ENCODE measurements at places on chromosomes 3 and 15.
A peak's percentile ranks its signal among the peaks of the same experiment; 100 is the strongest.

DNA sequence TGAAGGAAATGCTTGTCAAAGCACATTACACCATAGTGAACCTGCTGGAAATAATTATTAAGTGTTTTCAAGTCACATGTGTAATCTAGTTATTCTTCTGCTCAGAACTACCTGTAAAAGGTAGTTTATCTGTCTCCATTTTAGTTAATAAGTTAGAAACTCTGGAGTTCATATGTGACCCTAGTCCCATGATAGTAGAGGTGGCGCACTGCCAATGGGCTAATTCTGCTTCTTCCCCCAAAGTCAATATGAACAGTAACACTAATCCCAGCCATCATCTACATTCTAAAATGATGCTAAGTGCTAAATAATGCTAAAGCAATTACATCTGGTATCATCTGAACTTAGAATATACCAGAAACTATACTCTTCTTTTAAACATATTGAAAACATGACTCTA is 361.0 kb upstream of the NECTIN3 start:
- no peak for DNase-seq

DNA sequence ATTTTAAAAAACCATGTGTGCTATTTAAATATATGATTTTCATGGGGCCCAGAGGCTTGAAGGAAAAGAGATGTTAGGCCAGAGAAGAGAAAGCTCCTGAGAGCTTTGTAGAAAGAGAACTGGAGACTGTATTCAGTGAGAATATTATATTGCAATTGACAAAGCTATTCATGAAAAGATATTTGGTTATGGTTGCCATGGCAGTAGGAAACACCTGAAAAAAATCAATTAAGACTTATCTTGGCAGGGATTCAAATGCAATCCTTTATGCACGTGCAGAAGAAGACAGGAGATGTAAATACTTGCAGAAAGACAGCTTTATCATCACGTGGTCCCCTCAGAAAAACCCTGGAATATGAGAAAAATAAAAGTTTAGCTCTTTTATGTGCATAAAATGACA is 636.0 kb upstream of the TBL1XR1 start:
- DNase-seq = no peak

- DNase-seq = no peak
Observed at GRCh38 chr3:18425641-18426257, 610 bp upstream of the SATB1 start.

DNA sequence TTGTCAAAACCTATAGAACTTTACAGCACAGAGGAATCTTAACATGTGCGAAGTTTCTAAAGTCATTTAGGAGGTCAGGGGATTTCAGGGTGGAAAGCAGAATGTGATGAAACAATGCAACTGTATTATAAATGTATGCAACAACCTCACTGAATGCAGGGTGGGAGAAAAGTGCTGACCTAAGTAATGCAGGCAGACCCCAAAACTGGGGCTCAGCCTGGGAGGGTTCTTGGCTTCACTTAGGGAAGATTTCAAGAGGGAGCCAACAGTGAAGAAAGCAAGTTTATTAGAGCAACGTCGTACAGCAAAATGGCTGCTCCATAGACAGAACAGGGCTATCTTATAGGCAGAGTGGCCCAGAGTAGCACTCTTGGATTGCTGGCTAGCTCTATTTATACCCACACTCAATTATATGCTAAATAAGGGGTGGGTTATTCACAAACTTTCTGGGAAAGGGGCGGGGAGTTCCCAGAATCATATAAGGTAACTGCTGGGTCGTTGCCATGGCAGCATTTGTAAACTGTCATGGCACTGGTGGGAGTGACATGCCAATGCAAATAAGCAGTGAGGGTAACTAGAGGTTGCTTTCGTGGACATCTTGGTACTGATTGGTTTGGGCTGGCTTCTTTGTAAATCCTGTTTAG is 14.2 kb upstream of the CAND2 start:
- no peak for DNase-seq

DNA sequence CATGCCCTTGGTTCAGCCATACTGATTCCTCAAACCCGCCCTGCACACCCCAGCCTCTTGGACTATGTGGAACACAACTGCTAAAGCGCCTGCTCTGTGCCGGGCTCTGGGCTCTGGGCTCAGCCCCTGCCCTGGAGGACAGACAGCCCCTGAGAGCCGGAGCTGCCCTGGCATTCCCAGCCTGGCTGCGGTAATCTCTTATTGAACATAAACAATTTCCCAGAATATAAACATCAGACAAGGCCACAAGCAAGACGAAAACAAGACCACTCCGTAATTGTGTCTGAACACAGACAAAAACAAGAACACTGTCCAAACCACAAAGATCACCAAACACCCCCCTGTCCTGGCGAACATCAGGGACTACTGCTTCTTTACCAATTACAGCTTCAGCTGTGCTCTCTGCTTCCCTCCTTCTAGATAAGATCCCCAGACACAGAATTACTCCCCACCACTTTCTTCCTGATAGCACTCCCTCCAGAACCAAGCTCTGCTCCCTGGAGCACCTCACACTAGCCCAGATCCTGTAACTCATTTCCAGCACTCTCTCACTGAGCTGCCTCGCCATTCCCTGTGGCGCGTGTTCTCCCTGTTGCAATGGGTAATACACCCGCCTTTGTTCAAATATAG is 57.1 kb upstream of the TLE3 start:
- DNase-seq = no peak

- DNase-seq = no peak
Observed at GRCh38 chr15:84879088-84879780, 5.2 kb upstream of the SLC28A1 start.

- peak; percentile 95 for DNase-seq
Observed at GRCh38 chr15:79896634-79897379, at the start of gene MTHFS. MTHFS (minus strand) TSS chr15:79897014; CDS start chr15:79896988, 26 bp downstream.

DNA sequence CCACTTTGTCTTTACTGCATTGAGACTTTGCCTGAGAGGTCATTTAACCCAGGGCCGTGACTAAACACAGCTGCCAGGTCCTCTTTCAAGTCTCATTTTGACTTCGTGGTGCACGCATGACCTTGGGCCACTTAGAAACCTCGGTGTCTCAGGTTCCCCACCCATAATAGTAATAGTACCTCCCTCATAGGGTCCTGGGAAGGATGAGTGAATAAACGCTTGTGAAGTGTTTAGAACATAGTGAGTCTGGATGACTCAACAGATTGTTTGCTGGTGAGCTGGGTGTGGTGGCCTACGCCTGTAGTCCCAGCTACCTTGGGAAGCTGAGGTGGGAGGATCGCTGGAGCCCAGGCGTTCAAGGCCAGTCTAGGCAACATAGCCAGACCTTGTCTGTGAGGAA is 56.3 kb downstream of the BDH1 start:
- DNase-seq = no peak

- DNase-seq = no peak
Observed at GRCh38 chr15:53378096-53378800, 381.2 kb downstream of the WDR72 start.

DNA sequence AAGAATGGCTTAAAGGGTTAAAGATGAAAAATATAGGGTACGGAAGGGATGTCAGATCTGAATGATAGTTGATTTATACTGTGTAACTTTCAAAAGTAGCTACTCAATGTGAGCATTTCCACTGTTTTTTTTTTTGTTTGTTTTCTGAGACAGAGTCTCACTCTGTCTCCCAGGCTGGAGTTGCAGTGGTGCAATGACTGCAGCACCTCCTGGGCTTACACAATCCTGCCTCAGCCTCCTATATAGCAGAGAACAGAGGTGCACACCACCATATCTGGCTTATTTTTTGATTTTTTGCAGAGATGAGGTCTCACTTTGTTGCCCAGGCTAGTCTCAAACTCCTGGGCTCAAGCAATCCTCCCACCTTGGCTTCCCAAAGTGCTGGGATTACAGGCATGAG is 9.9 kb upstream of the PXK start:
- DNase-seq = no peak

- DNase-seq = no peak
Observed at GRCh38 chr3:127115691-127116351, 77.1 kb upstream of the PRR23E start.
